ENCODE measurements at places on chromosomes 13 and 19.

DNA sequence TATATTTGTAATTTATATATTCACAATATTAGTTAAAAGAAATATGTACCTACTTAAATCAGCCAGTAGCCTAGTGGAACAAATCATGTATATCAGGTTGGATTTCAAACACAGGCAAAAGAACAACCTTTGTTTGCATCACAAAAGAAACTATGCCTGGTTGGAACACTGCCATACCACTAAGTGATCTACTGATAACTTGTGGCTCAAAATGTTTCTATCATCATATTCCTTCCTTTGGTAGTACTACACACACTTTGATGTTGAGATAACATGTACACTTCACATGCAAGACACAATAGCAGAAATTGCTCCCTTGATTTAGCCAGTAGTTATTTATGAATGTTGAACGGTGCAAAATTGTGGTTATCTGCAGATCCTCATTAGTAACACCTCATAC is 146.0 kb upstream of the GPC6 start:
- peak; percentile 50 for DNase-seq

- no peak for DNase-seq
These were observed 818 bp upstream of the SLITRK1 start for GRCh38 chr13:83883061-83883523.

- no peak for DNase-seq
These were observed 13.5 kb upstream of the KCNN1 start for GRCh38 chr19:17953316-17953801.

DNA sequence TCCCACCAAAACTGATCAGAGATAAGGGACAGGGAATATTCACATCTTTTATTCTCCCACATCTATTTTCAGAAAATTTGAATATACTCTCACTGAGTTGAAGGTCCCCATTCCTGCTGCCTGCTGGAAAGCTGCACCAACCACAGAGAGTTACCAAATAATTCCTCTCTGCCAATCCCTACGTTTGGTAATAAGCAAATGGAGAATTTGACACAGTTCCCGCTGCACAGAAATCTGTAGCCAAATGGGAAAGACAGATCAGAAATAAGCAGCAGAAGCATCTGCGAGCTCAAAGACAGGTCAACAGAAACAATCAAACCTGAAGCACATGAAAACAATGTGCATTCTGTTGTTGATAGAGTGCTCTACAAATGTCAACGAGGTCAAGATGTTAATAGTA is 9.9 kb downstream of the ZNF112 start:
- no peak for DNase-seq

DNA sequence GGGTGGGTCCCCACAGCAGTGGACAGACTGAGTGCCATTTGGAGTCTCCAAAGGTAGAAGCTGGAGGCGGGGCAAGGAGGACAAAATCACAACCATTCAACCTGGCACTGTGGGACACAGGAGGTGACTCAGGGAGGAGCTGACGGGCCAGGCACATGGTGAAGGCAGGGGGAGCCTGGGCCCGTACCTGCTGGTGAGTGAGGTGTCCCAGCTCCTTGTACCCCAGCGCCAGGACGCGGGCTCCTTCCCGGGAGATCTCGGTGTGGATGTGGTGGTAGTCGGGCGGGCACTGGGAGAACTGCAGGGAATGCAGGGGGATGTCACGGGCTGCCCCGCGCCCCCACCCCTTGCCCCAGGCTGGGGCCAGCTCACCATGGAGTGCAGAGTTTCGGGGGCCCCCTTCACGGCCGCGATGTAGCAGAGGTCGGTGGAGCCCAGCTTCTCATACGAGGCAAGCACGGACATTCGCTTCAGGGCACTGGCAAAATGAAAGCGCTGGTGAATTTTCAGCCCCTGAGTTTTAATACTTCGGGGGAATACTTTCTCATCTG is 9.8 kb downstream of the ATP13A1 start:
- no peak for DNase-seq

DNA sequence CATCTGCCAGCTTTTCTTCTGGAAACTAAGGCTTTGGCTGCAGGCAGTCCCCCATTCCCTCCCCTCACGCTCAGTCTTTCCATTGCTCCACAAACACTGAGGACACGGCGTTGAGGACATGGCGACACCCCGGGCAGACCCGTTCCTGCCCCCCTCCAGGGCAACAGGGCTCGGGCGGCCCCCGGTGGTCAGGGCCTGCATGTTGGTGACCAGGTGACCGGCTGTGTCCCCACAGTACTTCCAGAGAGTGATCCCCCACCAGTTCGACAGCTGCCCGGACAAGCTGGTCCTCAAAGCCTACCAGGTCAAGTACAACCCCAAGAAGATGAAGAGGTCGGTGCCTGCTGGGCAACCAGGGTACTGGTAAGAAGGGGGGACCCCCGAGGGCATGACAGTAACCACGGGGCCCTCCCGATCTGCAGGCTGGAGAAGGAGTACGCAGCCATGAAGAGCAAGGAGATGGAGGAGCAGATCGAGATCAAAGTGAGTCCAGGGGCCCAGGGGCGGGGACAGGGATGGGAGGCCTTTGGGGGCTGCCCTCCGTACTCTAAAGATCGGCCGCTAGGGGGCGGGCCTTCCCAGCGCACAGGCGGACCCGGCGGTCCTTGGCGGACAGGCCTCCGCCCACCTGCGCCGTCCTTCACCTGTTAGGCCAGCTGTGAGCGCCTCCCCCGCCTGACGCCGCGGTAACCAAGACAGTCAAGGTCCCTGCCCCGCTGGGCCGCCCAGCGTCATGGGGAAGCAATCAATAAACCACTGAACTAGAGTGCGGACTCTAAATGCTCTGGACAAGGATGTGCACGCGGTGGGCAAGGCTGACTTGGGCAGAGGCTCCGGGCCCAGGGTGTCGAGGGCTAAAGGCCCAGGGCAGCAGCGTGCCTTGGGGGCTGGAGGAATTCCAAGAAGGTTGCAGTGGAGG is 21.1 kb downstream of the PRR36 start:
- peak; percentile 94 for DNase-seq

Measured in COR-L47 (cell line).